ENCODE measurements at places on chromosomes 1 and 21.

DNA sequence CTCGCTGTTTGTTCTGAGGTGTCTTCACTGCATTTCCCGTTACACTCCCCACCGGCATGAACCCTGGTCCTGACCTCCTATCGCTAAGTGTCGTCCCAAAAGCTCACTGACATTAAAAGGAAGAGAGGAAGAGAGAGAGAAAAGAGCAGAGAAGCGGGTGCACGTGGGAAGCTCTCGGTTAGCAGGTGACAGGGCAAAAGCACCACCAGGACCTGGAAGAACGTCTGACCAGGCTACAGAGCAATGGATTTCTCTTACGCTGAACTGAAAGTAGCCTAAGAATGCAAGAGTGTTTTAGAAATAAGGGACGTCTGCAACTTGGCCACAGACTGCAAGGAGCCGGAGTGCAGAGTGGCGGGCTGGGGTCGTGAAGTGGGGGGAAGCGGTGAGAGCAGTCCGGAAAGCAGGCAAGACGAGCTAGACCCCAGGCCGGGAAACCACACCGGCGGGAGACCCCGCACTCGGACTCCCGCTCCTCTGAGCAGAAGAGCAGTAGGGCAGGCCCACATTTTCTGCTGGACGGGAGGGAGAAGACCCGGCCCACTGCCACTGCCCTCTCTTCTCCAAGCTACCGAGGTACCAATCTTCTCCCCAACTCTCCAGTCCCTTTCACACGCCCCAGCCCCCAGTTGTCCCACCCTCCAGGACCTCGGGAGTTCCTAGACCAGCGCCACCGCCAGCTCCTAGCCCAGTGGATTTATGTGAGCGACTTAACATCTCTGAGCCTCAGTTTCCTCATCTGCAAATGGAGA is 8.3 kb upstream of the MPZL1 start:
- DNase-seq, result peak; percentile 36

GRCh38 chr1:98068016-98068415 is 147.2 kb upstream of the DPYD start:
- no peak for DNase-seq

DNA sequence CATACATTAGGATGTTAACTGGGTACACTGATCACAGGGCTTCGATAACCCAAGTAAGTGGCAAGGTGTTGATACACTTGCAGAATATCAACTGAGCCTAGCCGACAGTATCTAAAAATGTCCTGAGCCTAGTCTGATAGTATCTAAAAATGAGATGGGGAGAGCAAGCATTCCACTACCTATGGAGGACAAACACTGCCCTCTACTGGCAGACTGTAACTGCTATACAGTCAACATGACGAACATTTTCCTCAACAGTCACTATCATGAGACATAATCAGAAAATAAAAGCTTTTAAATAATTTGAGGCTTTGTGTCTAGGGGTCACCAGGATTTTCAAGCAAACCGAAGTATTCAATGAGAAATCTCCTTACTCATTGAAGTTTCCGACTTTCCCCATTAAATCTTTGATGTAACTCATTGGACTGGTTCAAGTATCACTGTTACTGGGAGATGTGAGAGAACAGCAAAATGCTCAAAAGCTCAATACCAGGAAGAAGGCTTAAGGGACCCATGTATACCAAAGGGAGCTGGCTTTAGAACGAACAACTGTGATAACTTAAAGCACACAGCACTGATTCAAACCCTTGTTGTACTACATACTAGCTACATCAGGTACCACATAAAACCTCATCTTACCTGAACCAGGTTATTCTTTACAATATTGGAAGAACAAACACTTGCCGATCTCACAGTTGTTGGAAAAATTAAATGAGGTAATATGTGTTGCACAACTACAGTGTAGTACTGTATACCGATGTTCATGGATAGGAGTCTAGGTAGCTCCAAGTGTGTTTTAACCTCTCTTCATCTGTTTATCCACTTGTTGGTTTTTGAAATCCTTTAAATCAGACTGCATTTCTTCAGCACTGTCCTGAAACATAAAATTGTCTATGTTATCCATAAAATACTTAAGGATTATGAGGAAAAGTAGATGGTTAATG is 31.1 kb upstream of the SLC45A3 start:
- peak; percentile 70 for DNase-seq

- no peak for DNase-seq
Observed at GRCh38 chr1:163357378-163357777, 35.6 kb downstream of the NUF2 start.

GRCh38 chr1:162720996-162721395 is 69.5 kb upstream of the HSD17B7 start:
- no peak for DNase-seq

GRCh38 chr1:44467566-44467965 is 62.5 kb downstream of the RNF220 start:
- DNase-seq, result no peak

GRCh38 chr1:205245096-205245495 is 17.4 kb downstream of the TMCC2 start:
- no peak for DNase-seq

- DNase-seq, result no peak
Observed at GRCh38 chr1:3698660-3699408, 46.5 kb downstream of the TP73 start.

DNA sequence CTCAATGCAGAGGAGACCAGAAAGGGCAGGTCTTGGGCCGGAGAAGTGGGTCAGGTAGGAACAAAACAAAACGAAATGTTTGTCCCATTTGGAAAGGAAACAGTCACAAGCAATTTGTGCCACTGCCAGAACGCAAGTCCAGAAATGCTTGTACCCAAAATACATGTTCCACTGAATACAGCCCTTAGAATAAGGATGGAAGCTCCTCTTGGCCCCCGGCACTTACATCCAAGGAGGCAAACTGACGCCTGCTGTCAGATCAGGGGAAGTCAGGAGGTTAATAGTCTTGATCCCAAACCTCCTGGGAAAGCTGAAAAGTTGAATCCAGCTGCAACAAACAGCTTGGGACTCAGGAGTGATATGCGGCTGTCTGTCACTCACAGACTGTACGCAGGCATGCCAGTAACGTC is 75.9 kb upstream of the GALNT2 start:
- no peak for DNase-seq
